Dorsolateral prefrontal cortex (tissue), 122 donors: ENCODE measurements at places on chromosomes 11 and 22. TPM values are rescaled to one million over a fixed set of nuclear protein-coding genes. Genes with fewer than 3 reads are reported as not detected.

Gene KCNQ1
- 2.6 TPM for total RNA-seq

Gene SPI1
- total RNA-seq, result 12.7 TPM

Gene BSX
- total RNA-seq, result not detected

Gene PLAAT2
- 0.84 TPM for total RNA-seq

Gene IGSF22
- 1.3 TPM for total RNA-seq

Gene RNF215
- total RNA-seq, result 25.0 TPM

Gene TRIM51
- total RNA-seq, result not detected

- no peak for DNase-seq
Measured at GRCh38 chr11:132779497-132779896, 752.8 kb downstream of the OPCML start.

- DNase-seq, result no peak
Measured at GRCh38 chr11:14642873-14643696, 519 bp upstream of the PDE3B start.

- DNase-seq, result no peak
Measured at GRCh38 chr11:79113054-79113690, 327.7 kb downstream of the TENM4 start.

- no peak for DNase-seq
Measured at GRCh38 chr11:133222425-133223330, 309.6 kb downstream of the OPCML start.

DNA sequence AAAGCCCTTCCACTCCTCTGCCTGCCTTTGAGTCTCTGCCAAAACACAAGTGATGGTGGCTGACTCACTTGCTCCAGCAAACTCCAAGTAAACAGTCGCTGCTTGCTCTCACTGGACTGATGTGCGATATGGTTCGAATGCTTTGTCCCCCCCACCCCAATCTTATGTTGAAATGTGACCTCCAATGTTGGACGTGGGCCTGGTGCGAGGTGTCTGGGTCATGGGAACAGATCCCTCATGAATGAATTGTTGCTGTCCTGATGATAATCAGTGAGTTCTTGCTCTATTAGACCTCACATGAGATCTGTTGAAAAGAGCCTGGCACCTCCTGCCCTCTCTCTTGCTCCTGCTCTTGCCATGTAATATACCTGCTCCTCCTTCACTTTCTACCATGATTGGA is 747.9 kb downstream of the OPCML start:
- DNase-seq, result no peak

DNA sequence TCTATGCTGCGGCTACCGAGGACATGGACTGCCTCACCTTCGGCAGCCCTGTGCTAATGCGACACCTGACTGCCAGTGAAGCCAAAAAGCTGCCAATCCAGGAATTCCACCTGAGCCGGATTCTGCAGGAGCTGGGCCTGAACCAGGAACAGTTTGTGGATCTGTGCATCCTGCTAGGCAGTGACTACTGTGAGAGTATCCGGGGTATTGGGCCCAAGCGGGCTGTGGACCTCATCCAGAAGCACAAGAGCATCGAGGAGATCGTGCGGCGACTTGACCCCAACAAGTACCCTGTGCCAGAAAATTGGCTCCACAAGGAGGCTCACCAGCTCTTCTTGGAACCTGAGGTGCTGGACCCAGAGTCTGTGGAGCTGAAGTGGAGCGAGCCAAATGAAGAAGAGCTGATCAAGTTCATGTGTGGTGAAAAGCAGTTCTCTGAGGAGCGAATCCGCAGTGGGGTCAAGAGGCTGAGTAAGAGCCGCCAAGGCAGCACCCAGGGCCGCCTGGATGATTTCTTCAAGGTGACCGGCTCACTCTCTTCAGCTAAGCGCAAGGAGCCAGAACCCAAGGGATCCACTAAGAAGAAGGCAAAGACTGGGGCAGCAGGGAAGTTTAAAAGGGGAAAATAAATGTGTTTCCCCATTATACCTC is 3.3 kb downstream of the FEN1 start:
- DNase-seq, result no peak

- DNase-seq, result no peak
Measured at GRCh38 chr22:36926309-36926708, 12.9 kb downstream of the CSF2RB start.

DNA sequence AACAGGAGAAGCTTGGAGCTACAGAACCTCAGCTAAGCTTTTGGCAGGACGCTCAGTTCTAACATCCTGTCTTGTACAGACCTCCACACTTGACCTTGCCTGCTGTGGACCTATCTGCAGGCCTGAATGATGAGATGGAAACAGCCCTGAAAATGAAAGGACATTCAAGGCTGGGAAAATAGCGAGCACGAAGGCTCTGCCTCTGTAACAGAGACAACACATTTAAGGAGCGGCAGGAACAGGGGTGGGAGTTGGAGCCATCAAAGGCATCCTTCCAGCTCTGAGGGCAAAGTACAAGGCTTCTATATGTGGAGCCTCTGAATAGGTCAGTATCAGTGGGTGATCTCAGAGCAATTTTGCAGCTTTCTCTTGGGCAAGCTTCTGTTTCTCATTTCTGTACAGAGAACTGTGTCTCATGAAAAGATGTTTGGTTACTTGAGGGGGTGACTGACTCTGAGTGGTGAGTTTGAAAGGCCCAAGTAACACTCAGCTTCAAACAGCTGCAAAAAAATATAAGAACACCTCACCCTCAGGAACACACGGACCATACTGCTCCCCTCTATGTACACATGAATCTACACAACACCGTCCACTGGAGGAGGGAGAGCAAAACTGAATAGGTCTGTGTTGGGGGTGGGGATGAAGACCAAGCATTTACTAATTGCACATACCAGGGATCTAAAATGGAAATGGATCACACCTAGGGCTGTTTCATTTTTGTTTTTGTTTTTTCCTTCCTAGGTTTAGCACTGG is 101.6 kb downstream of the CCDC81 start:
- no peak for DNase-seq
